Urothelium cell line (cell line): ENCODE measurements at places on chromosomes 11 and 22.
A peak's percentile ranks its signal among the peaks of the same experiment; 100 is the strongest.

DNA sequence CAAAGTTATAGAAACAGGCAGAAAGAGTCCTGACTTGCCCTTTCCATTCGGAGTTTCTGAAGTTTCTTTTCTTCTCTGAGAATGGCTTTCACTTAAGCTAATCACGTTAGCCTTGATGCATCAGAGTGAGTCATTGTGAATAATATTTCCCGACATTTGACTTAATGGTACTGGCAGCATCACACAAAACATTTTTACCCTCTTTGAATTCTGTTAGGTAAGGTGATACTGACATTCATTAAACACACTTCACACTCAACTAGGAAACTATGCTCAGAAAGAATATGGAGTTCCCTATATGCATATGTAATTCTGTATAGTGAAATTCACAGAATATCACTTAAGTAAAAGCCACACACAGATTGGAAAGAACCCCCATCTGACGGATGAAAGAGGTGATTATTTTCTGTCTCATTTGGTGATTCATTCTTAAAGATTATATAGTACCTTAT lies 120.8 kb upstream of the ARHGAP20 start:
- no peak for DNase-seq

- DNase-seq: no peak
Measured at GRCh38 chr11:74310857-74311256, 583 bp downstream of the P4HA3 start.

DNA sequence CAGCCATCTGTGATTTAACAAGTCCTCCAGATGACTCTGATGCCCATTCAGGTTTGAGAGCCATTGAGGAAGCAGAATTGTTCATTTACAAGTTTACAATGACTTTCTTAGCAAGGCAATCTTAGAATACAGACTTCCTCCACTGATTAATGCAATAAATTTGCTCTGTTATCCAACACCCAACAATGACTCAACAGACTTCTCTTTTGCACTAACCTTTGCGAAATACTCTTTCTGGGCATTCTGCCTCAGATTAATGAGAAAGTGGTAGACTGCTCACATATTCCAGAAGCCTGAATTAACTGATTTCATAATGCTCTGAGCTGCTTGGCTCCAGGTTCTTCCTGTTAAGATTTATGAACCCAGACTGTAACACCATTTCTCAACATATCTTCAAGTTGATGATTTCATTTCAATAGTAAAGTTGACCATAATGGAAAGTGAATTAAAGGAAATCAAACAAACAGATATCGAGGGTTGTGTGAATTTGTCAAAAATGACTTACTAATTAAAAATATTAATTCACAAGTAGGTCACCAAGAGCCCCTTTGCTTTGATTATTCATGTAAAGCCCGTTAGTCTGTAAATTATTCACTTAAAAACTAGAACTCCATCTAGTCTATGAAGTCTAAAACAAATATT lies 70.5 kb upstream of the BLID start:
- DNase-seq: no peak

- peak; percentile 2 for DNase-seq
Measured at GRCh38 chr11:123740787-123741158, 687 bp downstream of the ZNF202 start.
